CD4-positive, alpha-beta T cell treated with Interleukin-17A for 4 hours (primary cell): ENCODE measurements at places on chromosomes 16 and 17.

DNA sequence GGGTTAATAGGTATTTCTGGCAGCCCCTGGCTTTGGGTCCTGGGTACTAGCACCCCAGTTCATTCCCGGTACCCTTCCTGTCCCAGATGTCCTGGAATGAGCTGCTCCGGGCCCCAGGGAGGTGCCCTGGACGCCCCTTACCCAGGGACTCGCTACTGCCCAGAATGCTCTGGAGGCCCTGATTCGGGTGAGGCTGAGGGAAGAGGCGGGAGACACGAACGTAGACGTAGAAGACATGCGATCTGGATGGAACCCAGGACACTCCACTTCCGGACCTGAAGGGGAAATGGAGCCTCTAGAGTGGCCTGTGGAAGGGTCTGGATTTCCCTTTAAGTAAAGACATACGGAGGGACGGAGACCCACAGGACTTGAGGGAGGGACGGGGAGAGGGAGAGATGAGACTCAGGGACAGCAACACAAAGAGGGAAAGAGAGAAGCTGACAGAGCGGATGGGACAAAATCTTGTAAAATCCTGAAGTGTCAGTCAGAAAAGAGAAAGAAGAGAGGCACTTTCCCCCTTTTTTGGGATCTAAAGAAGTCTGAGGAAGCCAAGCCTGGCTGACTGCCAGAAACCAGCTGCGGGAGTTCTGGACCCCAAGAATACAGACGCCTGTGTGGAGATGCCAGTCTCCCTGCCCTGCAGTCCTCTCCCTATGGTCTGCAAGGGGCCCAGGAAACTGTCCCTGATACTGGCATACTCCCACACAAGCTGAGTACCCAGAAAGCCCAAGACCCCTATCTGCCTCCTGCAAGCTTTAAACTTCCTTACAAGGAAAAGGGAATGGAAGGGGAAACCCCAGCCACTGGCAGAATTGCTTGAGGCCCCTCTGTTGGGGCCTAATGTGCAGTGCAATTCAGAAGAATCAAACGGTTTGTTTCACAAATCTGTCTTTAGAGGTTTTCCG is 1.0 kb upstream of the HOXB13 start:
- no peak for DNase-seq

- DNase-seq = no peak
These were observed 9.7 kb downstream of the NEUROD2 start for GRCh38 chr17:39598047-39598481.

DNA sequence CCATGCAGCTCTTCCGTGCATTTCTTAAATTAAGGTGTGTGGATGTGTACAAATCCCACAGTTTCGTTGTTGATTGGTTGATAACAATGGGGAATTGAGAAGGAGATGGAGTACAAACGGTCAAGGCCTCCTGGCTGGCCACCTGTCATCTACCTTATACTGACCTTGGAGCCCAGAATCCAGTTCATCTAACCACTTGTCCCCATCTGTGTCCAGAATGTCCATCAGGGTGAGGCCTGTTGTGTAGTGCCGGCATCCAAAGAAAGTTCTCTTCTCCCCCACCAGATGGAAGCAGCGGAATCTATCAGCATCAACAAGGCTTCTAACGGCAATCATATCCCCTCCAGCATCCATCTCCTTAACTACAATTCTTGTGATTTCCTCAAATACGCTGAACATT is 1.5 kb downstream of the GSDMB start:
- DNase-seq = no peak

DNA sequence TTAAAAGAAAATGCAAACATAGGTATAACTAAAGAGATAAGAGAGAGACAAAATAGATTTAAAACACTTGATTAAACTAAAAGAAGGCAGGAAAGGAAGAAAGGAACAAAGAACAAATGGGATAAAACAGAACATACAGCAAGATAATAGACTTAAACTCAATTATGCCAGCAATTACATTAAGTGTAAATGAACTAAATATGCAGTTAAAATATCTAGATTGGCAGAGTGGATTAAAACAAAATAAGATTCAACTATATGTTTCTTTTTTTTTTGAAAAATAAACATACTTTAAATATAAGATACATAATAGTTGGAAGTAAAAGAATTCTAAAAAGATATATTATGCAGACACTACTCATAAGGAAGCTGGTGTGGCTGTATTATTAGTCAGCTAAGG is 9.7 kb upstream of the CFAP20 start:
- DNase-seq = no peak

DNA sequence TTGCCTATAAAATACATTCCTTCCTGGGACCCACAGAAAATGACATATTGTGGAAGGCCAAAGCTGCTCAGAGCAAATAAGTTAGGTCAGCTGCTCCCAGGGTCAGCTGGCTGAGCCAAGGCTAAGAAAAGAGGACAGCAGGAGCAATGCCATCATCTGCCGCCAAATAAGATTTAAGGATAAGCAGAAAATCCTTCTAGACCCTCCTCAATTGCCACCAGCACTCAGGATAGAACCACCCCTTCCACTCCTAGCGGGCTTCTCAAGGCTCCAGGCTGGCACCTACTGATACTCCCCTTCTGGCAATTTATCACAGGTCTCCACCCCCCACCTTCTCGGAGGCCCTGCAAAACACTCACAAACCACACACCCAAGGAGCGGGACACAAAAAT is 22.9 kb downstream of the MBTPS1 start:
- DNase-seq = no peak
